ENCODE measurements at places on chromosomes 1 and 21.

- no peak for DNase-seq
Measured at GRCh38 chr1:119079881-119080280, 60.6 kb downstream of the WARS2 start.

GRCh38 chr1:8206391-8206790 lies 111.5 kb upstream of the SLC45A1 start:
- DNase-seq, result no peak

GRCh38 chr1:61293986-61294504 lies 211.7 kb downstream of the NFIA start:
- DNase-seq, result no peak

DNA sequence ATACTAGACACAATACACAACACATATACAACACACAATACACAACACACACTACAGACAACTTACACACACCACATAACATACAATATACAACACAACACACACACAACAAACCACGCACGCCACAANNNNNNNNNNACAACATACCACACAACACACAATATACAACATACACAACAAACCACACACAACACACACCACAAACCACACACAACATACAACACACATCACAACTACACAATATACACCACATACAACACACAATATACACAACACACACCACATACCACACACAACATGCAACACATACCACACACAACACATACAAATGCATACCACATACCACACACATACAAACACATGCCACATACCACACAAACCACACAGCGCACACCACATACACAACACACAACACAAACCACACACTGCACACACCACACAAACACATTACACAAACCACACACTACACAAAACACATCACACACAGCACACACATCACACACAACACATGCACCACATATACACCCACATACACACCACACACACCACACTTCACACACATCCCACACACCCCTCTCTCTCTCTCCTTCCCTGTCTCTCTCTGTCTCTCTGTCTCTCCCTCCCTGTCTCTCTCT lies 108.3 kb downstream of the ETS2 start:
- DNase-seq, result no peak

DNA sequence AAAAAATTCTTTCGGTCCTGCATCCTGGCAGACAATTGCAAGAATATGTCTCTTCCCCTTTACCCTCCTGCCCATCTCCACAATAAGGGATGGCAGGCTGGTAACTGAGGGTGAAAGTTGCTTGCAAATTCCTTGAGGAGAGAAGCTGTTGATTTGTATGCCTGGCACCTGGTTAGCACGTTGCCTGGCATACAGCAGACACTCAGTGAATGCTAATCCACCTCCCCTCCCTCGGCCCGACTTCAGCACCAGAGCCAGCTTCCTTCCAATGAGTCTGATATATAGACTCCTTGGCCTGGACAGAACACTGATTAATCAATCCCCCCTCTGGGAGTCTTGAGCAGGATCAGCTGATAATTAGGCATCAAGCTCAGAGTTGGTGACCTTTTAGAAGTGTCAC lies 39.1 kb downstream of the KCNC4 start:
- no peak for DNase-seq

DNA sequence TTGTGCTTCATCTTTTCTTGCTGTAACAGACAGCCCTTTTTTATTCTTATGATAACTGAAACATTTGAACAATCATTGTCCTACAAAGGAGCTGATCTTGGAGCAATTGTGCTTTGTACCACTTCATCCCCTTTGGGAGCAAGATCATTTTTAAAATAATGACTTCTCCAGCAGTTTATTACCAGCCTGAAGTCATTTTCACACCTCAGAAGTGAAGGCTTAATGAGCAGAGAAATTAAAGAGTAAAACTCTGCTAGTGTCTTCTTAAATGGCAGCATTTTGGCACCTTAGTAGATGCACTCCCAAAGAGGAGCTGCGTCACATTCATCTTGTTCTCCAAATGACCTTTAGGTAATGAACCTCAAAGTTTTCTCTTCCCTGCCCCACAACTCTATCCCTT lies 439.6 kb upstream of the CAMK1G start:
- no peak for DNase-seq

GRCh38 chr1:184562806-184563205 lies 176.0 kb downstream of the C1orf21 start:
- DNase-seq, result no peak

DNA sequence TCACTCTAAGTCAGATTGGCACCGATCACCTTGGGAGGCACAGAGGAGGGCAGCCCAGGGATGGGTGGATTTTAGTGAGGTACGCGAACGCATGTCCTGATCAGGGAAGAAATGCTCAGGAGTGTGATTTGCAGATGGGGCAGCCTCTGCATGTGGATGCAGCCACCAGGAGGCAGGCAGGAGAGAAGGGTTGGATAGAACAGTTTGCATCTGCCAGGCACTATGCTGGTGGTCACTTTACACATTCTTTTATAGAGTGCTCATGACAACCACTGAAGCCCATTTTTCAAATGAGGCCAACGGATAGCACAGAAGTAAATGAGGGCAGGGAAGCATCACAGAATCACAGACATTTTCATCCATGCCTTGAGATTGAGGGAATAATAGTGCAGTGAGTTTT lies 5.7 kb downstream of the LAMB3 start:
- no peak for DNase-seq

- DNase-seq, result no peak
Measured at GRCh38 chr1:197307136-197307535, 39.1 kb downstream of the CRB1 start.

DNA sequence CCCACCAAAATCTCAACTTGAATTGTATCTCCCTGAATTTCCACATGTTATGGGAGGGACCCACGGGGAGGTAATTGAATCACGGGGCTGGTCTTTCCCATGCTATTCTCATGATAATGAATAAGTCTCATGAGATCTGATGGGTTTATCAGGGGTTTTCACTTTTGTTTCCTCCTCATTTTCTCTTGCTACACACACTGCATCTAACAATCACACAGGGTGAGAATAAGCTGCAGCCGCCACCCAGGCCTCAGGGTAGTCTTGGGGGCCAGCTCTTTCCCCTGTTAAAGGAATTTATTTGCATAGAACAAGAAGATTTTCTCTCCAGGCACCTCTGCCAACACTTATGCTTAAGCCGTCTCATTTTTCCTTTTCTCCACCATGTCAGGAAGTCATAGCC lies 26.0 kb upstream of the GBP6 start:
- DNase-seq, result no peak

DNA sequence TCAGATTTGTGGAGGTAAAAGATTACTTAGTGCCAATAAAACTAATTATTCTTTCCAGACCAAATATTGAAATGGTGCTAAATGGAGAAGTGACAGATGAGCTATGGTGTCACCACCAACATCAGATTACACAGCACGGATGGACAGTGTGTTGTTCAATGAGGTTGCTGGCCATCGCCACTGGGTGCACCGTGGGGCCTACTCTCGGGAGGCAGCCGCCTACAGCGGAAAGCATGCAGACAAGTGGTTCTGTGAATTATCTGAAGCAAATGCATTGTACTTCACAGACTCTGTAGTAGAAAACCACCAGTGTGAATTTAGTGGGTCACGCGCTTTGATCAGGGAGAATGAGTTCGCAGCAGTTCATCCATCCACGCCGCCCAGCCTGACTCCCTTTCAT lies 42.3 kb downstream of the GNG4 start:
- no peak for DNase-seq

DNA sequence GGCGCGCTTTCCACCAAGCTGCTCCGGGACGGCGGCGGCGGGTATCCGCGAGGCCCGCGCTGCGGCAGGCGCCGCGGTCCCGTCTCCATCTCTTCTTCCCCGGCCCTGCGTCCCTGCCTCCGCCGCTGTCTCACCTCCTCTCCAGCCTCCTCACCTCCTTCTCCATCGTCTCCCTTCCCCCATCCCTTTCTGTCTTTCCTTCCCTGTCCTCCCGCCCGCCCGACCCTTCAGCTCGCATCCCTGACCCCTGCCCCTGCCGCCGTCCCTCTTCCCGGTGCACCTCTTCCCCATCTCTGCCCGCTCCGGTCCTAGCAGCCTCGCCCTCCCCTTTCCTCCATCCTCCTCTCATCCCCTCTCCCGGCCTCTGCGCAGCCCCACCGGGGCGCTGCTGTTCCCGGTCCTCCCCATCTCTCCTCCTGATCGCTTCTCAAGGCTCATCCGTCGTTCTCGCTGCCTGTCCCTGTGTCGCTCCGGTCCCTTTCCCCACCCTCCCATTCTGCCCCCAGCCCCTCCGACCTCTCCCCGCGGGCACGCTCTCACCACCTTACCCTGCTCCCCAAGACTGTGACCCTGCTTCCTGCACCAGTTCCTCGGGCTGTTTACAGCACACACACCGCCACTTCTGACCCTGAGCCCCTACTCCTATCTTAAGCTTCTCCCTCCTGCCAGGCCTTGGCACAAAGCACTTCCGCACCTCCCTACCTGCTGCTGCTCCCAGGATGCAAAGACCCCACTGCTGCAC lies 760 bp upstream of the NPHP4 start:
- peak; percentile 38 for DNase-seq

DNA sequence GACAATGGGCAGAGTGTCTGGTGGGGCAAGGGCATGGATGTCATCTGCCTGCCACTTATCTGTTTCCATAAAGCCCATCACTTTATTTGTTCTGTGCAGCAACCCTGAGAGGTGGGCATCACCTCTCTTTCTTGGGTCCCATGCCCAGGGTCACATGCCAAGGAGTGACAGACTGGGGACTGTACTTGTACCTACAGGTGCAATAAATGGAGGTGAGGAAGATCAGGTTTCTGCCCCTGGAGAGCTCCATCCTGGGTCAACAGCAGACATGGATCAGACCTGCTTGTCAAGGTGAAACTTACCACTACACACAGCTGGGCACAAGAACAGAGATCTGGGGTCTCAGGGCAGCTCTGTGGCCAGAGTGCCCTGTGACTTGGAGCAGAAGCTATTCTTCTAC lies 18.4 kb upstream of the PRDM16 start:
- DNase-seq, result no peak

- DNase-seq, result peak; percentile 54
Measured at GRCh38 chr1:157580179-157580827, 17.6 kb downstream of the FCRL4 start.

DNA sequence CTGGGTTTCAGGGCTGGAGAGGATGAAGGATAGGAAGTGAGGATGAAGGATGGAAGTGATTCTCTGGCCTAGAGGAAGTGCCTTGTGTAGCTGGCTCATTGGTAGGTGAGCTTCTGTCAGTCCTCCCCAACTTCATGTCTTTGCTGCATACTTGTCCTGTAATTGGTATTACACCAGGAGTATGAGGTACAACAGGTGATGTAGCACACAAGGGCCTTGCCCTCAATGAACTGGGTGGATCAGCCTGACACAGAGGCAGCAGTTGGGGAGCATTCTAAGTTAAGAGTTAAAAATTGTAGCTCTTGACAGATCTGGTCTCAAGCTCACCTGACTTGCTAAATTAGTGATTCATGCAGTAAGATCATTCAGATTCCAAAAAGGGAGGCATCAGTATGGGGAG lies 37.9 kb upstream of the CACNA1E start:
- DNase-seq, result no peak

- no peak for DNase-seq
Measured at GRCh38 chr1:15928971-15929965, 46.6 kb downstream of the ZBTB17 start.

- DNase-seq, result no peak
Measured at GRCh38 chr1:60757485-60757884, 324.9 kb upstream of the NFIA start.

All from SHP77 (cell line).